ENCODE measurements at places on chromosomes 16 and 17.

DNA sequence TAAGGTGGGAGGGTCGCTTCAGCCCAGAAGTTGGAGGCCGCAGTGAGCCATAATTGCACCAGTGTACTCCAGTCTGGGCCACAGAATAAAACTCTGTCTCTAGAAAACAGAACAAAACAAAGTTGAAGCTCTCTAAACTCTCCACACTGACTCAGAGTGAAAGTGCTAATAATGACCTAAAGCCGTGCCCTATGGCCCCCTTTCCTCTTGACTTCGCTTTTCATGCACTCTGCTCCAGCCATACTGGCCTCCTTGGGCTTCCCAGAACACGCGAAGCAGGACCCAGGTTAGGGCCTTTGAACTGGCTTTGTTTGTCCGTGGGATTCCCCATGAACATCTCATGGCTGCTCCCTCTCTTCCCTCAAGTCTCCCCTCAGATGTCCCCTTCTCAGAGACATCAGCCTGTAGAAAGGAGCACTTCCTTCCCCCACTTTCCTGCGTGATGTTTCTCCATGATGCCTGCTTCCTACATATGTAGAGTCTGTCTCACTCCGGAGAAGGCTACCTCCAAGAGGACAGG, 18.6 kb upstream of the SPN start:
- DNase-seq: no peak
- no peaks in the 10 kb centered on the region for H3K36me3 ChIP-seq
- no peak overlapping the region for H3K4me3 ChIP-seq

GRCh38 chr16:10883004-10883403, 6.0 kb downstream of the CIITA start:
- no peaks in the 10 kb centered on the region for H3K36me3 ChIP-seq
- H3K4me3 ChIP-seq: no peak overlapping the region

- H3K4me3 ChIP-seq: no peak overlapping the region
- no peak for DNase-seq
- peaks cover 5% of the 10 kb centered on the region for H3K4me1 ChIP-seq
- no peaks in the 10 kb centered on the region for H3K27me3 ChIP-seq
Measured at GRCh38 chr17:17552351-17553216, 38.9 kb downstream of the PEMT start.

- H3K27ac ChIP-seq: no peak overlapping the region
- H3K4me1 ChIP-seq: peaks cover 9% of the 10 kb centered on the region
- H3K27me3 ChIP-seq: peaks cover 7% of the 10 kb centered on the region
Measured at GRCh38 chr16:2711370-2712062, 8.5 kb downstream of the PRSS27 start.

GRCh38 chr16:48188449-48189102, 32.8 kb upstream of the ABCC12 start:
- H3K27ac ChIP-seq: no peak overlapping the region
- no peaks in the 10 kb centered on the region for H3K4me1 ChIP-seq
- H3K27me3 ChIP-seq: no peaks in the 10 kb centered on the region
- DNase-seq: no peak
- no peak overlapping the region for H3K4me3 ChIP-seq
